ENCODE measurements at places on chromosomes 7 and 10. TPM values are rescaled to one million over a fixed set of nuclear protein-coding genes. Genes with fewer than 3 reads are reported as not detected.

The CALHM1 gene
- total RNA-seq = not detected

The NCF1 gene
- total RNA-seq = 6.1 TPM

The TMEM196 gene
- not detected for total RNA-seq

The EN2 gene
- not detected for total RNA-seq

The SNX10 gene
- 78.6 TPM for total RNA-seq

The ARID5B gene
- total RNA-seq = 44.0 TPM
